ENCODE measurements at places on chromosomes 11 and 22.

DNA sequence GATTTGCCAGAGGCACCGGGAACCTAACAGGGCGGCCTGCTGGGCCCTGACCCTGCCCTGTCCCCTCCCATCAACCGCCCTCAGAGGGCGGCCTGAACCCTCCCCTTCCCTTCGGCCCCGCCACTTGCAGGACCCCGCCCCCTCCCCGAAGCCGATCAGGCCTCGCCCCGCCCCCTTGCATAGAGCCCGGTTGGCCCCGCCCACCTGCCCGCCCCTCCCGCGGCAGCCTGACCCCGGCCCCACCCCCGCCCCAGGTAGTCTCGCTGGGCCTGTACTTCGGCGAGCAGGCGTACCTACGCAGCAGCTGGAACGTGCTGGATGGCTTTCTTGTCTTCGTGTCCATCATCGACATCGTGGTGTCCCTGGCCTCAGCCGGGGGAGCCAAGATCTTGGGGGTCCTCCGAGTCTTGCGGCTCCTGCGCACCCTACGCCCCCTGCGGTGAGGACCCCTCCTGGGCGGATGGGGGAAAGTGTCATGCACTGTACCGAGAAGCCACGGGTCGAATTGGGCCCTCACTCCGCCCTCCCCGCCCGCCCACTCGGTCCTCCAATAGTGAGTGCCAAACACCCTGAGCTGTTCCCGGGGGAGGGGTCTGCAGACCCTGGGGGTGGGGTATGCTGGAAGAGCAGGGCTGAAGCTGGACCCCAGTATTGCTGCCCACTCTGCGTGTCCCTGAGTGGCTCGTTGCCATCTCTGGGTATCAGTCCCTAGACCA lies 94.1 kb downstream of the CACNA1I start:
- no peak for DNase-seq

GRCh38 chr22:17956630-17957029 lies 67.7 kb downstream of the MICAL3 start:
- DNase-seq, result no peak

- no peak for DNase-seq
Measured at GRCh38 chr22:32448980-32449379, 15.3 kb downstream of the BPIFC start.

DNA sequence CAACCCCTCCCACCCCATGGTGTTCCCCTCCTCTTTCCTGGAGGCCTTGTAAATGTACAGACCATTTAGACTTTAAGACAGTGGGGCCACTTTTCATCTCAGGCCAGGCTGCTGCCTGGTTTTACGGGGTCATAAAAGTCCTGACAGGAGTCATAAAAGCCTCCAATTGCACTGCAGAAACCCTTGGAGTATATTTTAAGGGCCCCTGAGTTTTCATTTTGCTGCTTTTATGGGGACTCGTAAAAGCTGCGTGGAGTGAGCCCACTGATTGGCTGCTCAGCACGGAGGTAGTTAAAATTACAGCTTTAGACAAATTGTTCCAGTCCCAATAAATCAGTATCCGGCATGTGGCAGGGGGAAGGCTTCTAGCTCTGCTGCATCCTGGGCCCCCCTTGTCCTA lies 627.6 kb downstream of the NTM start:
- no peak for DNase-seq

DNA sequence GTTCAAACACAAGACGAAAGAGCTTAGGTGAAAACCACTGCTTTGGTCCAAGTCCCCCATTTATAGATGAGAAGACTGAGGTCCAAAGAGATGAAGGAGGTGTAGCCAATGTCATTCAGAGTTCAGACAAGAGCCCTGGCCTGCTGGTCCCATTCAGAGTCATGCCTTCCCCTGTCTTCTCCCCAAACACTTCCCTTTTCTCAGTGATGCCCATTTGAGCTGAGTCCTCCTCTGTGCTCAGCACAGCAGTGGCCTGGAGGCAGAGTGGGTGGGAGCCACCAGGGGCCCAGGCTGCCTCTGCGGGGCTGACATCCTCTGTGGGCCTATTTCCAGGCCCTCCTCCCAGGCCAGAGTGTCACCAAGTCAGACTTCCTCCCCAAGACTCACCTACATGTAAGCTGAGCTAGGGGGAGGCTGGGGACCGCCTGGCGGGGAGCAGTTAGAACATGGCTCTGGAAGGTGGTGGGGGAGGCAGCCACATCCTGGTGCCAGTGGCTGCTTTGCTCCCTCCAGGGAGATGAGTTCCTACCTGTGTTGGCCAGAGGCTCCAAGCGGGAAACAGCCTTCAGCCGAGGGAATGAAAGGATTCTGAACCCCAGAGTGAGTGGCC lies 22.4 kb upstream of the LRRC10B start:
- no peak for DNase-seq

- DNase-seq, result no peak
Measured at GRCh38 chr11:32597921-32598320, 14.3 kb downstream of the EIF3M start.

GRCh38 chr11:3197044-3197695 lies 21.4 kb downstream of the MRGPRG start:
- DNase-seq, result no peak

DNA sequence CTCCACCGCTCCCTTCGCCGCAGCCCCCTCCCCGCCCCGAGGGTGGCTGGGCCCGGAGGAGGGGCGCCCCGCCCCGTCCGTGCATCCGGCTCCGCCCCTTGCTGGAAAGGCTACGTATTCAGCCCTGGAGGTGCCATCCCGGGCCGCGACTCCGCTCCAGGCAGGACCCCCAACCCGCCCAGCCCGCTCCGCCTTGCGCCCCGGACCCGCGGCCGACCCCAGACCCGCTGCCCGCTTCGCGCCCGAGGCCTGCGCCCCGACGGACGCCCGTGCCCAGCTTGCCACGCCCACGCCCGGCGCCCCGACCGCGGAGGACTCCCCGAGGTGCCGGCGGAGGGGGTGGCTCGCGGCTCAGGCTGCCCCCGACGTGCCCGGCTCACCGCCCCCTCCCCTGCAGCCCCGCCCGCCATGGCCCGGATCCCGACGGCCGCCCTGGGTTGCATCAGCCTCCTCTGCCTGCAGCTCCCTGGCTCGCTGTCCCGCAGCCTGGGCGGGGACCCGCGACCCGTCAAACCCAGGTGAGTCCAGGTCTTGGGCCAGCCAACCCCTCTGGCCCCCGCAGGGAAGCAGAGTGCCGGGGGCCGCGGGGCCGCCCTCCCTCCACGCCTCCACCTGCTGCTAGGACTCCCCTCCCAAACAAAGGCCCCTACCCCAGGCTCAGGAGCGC lies at the start of gene ADM2:
ADM2 (plus strand) TSS at position 104 of the 667 bp plus-strand sequence; CDS start at position 409, 305 bp downstream.
- DNase-seq, result peak; percentile 35

- DNase-seq, result no peak
Measured at GRCh38 chr22:46262449-46263215, 511 bp downstream of the PKDREJ start.

- DNase-seq, result no peak
Measured at GRCh38 chr22:27404441-27404840, 397.1 kb downstream of the MN1 start.

DNA sequence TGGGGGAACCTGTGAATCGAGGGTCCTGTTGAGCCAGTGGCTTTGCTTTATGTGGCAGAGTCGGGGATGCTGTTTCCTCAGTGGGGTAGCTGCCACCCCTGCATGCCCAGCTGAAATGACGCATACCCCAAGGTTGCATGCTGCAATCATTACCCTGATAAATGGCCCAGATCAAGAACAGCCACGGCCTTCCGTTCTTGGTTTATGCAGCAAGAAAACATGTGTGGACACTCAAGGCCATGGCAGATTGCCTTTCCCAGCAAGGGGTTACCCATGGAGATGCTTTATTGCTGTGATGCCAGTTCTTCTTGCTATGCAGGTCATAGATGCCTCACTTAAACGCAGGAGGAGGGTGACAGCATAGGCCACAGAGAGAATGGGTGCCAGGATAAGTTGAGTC lies 14.3 kb upstream of the SREBF2 start:
- no peak for DNase-seq

GRCh38 chr11:70020336-70021214 lies 57.5 kb upstream of the ANO1 start:
- no peak for DNase-seq

DNA sequence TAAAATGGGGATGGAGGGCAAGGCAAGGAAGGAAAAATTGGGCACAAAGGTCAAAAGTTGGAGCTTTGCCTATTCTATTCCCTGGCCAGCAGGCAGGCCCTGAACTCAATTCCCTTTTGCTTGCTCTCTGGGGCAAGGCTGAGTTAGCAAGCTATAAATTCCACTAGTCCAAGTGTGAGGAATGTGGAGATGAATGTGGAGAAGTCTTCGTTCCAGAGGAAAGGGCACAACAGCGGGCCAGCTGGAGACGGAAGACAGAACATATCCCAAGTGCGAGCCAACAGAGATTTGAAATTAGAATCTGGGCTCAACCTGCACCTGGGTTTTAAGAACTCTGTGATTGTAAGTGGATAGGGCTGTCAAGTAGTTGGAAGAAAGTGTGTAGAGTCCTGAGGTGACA lies 29.5 kb upstream of the FZD4 start:
- no peak for DNase-seq

- DNase-seq, result peak; percentile 39
Measured at GRCh38 chr11:57662893-57663292, 5.0 kb upstream of the ZDHHC5 start.

- DNase-seq, result no peak
Measured at GRCh38 chr11:113651023-113651422, 55.1 kb downstream of the TMPRSS5 start.

GRCh38 chr11:32659672-32660071 lies 76.0 kb downstream of the EIF3M start:
- DNase-seq, result no peak

DNA sequence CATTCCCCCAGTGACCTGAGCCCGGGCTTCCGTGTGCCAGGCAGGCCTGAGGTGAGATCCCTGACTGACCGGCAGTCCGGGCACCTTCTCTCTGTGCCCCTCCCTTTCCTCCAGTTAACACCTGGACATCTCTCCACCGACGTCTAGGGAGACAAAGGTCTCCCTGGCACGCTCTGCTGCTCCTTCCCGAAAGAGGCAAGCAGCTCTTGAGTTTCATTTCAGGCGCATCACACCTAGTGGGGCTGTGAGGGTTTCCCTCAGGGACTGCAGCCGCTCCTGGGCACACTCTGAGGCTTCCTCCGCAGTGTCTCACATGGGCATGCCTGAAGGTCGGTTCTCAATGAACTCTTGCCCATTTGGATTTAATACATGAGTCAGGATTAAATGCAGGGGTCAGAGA lies 322.7 kb downstream of the CTTN start:
- no peak for DNase-seq

All from ACHN (cell line).